ENCODE measurements at places on chromosomes 13 and 19. TPM values are rescaled to one million over a fixed set of nuclear protein-coding genes. Genes with fewer than 3 reads are reported as not detected.

SH2D3A gene
- total RNA-seq = not detected

ZNF543 gene
- 7.3 TPM for total RNA-seq

DBP gene
- total RNA-seq = 10.2 TPM

CEACAM1 gene
- total RNA-seq = not detected

OSCAR gene
- not detected for total RNA-seq

C19orf67 gene
- not detected for total RNA-seq

FAM124A gene
- total RNA-seq = under 0.01 TPM

KIR3DL1 gene
- not detected for total RNA-seq
